ENCODE measurements at places on chromosomes 11 and 22. TPM values are rescaled to one million over a fixed set of nuclear protein-coding genes. Genes with fewer than 3 reads are reported as not detected.

- no peak for DNase-seq
Measured at GRCh38 chr11:134639586-134640330, 227.7 kb upstream of the B3GAT1 start.

GRCh38 chr11:119744577-119744976, 15.6 kb upstream of the NECTIN1 start:
- no peak for DNase-seq

- DNase-seq = no peak
Measured at GRCh38 chr11:81444297-81444696, 1289.4 kb downstream of the FAM181B start.

- DNase-seq = no peak
Measured at GRCh38 chr22:30202531-30203006, 44.0 kb downstream of the LIF start.

- DNase-seq = no peak
Measured at GRCh38 chr11:86735451-86736290, 63.3 kb upstream of the ME3 start.

DNA sequence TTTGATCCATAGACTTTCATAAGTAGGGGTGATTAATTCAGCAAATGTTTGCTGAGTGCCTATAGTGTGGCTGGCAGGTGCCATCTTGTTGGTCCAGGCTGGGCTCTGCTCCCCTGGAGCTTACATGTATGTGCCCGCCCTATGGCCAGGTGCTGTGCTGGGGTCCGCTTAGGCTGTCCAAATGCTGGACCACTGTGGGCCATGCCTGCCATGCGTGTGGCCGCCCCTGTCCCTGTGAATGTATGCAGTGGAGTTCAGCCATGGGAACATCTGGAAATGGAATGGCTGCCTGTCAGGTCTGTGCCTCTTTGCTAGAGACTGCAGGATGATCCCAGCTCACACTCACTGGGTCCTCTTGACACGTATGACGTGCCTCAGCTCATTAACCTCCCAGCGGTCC, 594.6 kb downstream of the TBC1D22A start:
- no peak for DNase-seq

Gene SLC22A12
- not detected for total RNA-seq

DNA sequence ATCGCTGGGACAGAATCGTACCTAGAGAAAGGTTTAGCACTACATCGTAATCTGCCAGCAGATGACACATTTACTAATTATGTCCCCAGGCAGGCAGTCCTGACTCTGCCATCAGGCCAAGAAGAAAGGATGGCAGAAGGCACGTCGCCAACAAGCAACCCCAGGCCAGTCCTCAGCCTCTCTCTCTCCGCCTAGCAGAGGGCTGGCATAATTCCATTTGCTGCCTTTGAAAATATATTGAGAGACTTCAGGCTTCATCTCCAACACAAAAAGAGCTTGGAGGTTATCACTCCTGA, 1517.0 kb downstream of the TBC1D22A start:
- no peak for DNase-seq

DNA sequence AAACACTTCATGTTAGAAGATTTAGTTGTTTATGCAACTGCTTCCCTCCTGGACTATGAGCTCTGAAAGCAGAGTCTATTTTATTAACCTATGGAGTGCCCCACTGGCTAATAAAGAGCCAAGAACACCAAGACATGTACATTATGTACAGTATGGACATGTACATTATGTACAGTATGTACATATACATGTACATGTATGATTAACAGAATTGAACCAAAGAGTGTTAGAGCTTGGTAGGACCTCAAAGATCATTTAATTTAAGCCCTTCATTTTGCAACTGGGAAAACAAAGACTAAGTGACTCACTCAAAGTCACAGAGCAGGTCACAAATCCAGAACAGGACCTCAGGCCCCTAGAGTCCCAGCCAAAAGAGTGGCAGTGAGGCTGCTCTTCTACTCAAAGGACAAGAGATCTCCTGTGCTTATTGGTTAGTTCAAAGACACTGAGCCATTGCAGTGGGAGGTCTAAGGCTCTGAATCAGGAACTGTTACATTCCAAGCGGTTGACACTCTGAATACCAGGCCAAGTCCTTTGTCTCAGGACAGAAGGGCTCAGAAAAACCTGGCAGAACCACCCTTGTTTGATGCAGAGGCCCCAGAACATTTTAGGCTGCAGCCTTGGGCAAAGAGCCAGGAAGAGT, 103.8 kb downstream of the FAM168A start:
- no peak for DNase-seq

Gene OR52H1
- total RNA-seq = not detected

DNA sequence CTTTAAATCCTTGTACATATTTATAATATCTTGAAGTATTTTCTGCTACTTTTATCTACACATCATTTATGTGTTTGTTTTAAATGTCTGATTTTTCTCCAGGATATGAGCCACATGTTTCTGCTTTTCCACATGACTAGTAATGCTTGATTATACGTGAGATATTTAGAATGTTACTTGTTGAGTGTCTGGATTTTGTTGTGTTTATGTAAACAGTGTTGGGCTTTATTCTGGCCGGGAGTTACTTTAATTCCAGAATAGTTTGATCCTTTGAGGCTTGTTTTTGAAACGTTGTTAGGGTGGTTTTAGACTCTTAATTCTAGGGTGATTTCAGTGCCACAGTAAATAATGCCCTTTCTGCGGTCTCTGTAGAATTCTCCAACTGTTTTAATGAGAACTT, 252.9 kb downstream of the BLID start:
- DNase-seq = no peak

- DNase-seq = peak; percentile 8
Measured at GRCh38 chr22:28442711-28443525, 236.7 kb downstream of the TTC28 start.

Gene CDON
- total RNA-seq = 1.1 TPM

Gene TUB
- not detected for total RNA-seq

- DNase-seq = no peak
Measured at GRCh38 chr11:37704791-37705190, 1106.8 kb upstream of the RAG2 start.

Gene DRD2
- total RNA-seq = not detected

Gene CRACR2B
- 0.30 TPM for total RNA-seq

Gene HTATIP2
- total RNA-seq = 6.6 TPM

DNA sequence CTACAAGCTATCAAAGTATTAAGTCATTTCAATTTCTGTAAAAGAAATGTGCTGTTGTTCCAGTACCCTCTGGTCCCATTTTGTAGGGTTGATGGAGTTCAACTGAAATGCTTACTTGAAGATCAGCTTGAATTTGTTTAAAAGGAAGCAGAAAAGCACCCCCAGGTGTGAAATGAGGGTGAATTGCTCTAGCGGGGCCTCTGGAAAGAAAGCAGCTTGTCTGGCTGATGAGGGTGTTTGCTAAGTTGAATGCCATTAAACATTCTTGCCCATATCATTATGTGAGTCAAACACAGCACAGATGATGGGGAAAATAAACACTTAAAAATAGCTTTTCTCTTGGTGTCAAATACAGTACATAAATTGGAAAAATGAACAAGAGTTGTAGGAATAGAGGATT, 280.3 kb downstream of the RAB38 start:
- DNase-seq = no peak

GRCh38 chr22:45672564-45673481, 1.2 kb downstream of the ATXN10 start:
- no peak for DNase-seq

Gene ANGPTL5
- not detected for total RNA-seq

GRCh38 chr11:35937700-35938099, 6.2 kb upstream of the LDLRAD3 start:
- DNase-seq = no peak

GRCh38 chr22:25413620-25414019, 150.9 kb upstream of the GRK3 start:
- no peak for DNase-seq

DNA sequence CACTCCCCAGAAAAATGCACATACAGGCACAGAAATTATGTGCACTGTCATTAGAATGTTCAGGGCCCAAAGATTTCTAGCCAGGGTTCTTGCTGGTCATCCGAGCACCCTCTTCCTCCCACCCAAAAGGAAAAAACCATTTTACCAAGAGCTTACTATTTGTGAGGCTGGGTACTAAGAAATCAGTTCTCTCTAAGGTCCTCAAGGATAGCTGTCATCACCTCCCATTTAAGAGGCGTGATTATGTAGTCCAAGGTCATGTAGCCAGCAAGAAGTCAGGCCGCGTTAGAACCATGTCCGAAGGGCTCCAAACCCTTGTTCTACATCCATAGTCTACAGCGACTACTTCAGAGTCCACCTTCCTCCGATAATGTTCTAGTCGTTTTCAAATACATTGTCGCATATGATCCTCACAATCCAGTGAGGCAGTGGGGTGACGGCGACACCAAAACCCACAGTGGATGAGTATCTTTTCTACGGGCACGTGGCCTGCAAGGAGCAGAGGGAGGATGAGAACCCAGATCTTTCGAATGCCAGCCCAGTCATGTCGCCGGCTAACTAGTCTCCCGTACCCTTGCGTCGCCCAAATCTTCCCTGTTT, 634 bp downstream of the TIMM8B start:
- peak; percentile 1 for DNase-seq

Gene INPPL1
- 119 TPM for total RNA-seq

DNA sequence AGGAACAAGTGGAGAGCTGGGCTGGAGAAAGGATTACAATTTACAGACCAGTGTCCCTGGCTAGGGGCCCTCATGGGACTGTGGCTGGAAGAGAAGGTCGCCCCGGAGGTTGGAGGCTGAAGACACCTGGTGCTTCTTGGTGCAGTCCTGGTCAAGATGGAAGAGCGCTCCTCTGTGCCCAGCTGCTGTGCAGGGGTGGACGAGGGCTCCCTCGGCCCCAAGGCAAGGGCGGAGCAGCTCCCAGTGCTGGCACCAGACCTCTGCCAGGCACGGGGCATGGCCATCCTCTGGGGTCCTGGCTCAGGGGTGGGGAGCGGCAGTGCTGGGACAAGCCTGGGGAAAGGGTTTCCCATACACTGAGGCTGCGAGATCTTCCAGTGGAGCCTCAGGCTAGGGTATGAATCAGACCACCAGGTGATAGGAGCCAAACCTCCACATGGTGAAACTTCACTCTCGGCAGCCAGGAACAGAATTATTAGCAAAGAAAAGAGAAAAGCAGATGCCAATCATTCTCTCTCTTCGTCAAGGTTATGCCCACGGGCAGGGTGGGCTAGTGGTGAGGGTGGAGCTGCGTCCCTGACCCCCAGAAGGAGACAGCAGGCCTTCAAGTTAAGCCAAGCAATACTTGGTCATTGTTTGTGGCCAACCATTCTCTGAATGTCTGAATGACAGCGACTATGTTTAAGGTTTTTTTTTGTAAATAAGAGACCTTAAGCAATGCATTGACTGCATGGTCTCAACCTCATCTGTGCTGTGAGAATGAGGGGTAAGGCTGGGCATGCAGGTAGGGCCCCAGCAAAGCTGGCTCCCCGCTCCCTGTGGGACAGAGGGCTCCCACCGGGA, 32.1 kb downstream of the PPM1F start:
- no peak for DNase-seq

DNA sequence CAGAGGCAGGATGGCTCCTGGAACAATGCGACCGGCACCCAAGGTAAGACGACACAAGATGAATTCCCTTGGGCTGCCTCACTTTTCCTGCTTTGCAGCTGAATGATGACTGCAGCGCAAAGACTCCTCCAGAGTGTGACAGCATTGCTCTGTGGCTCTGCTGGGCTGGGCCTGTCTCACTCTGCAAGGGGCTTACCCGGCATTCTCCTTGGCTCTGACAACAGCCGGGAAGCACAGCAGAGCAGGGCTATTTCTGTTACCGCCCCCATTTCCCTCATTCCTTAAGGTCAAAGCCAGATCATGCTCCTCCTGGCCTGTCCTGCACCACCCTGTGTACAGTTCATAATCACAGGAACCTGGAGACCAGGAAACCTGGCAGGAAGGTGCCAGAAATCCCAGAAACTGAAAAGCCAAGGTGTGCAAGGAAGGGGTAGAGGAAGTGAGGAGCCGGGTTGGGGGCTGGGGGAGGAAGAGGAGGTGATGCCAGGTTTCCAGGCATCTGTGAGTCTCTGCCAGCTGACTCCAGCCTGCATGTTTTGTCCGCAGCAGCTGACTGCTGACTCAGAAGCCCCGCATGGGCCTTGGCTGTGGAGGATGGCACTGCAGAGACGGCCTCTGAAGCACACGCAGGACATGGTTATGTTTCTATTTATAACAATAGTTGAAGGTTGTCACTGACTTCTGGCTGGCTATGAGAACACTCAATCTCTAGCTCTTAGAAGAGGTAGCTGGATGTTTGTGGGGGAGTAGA, 113.6 kb downstream of the MICAL3 start:
- DNase-seq = no peak

GRCh38 chr11:31818874-31819331, 7.8 kb upstream of the PAX6 start:
- DNase-seq = no peak

- DNase-seq = no peak
Measured at GRCh38 chr22:40237788-40238424, 60.2 kb downstream of the TNRC6B start.

DNA sequence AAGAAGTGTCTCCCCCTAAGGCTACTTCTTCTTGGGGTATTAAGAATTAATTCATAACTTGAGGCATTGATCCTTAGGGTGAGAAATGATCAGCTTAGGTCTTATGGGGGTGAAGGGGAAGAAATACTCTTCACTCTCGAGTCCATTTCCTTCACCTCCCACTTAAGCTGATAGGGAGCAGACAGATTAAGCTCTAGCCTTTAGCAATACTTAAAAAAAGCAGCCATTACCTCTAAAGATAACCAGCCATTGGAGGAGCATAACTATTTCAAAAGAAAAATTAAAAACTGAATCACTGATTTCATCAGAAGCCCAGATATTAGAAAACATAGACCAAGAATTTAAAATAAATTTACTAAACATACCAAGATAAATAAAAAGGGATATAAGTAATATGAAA, 60.5 kb downstream of the ENTHD1 start:
- no peak for DNase-seq

DNA sequence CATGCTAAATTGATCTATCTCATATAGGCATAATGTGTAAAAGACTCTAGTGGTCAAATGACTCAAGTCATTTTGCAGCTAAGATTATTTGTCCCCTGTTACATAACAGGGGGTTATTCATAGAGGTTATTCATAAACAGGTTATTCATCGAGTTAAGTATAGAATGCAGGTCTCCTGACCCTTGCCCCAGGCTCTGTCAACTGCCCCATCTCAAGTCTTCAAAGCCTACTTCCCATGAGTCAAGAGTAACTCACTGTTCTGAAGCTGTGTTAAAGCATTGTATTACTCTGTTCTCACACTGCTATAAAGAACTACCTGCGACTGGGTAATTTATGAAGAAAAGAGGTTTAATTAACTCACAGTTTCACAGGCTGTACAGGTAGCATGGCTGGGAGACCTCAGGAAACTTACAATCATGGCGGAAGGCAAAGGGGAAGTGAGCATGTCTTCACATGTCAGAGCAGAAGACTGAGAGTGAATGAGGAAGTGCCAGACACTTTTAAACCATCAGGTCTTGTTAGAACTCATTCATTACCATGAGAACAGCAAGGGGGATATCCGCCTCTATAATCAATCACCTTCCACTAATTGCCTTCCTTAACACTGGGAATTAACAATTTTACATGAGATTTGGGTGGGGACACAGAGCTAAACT, 226.2 kb upstream of the BLID start:
- no peak for DNase-seq

Gene CASP12
- total RNA-seq = not detected

GRCh38 chr22:38951734-38952133, 5.7 kb upstream of the APOBEC3A start:
- no peak for DNase-seq

GRCh38 chr22:49007013-49007653, 820.5 kb downstream of the BRD1 start:
- peak; percentile 35 for DNase-seq

Gene OR8J3
- total RNA-seq = not detected

Gene TSPAN32
- total RNA-seq = 145 TPM

Measured in CD8-positive, alpha-beta T cell (primary cell).